Stimulated activated CD4-positive, alpha-beta T cell treated with anti-CD3 and anti-CD28 coated beads, Interleukin-15, amount 100 ng/mL, for 1 hour (primary cell): ENCODE measurements at places on chromosomes 2 and 18.

DNA sequence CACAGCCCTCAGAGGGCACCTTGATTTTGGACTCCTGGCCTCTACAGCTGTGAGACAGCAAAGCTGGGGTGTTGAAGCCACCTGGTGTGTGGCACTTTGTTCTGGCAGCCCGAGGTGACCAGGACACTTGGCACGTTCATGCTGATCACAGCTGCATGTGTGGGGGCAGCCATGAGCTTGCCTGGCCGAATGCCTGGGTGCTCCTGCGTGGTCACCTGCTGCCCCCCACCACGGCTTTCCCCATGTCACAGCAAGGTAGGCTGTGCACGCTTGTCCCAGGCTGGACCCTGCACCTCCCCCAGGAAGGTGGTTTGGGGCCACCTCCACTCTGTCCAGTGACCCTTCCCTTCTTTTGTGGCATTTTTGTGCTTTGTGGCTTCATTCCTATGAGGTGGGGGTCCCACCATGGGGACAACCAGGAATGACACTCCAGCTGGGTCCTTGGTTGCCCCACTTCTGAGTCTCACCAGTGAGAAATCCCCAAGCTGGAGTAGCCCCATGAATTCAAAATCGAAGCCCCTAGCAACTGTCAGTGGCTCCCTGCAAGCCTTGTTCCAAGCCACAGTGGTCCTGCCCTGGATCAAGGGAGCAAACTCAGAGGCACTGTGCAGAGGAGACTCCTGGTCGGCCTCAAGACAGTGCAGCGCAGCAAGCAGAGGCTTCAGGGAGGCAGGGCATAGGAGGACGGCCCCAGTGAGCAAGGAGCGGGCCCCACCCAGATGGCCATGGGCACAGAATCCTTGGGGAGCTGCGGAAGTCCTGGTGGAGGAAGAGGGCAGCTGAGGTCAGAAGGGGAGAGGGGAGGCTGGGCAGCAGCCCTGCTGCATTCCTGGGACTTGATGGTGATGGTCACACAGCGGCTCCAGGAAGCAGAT is 121.4 kb upstream of the HS6ST1 start:
- no peak for DNase-seq

DNA sequence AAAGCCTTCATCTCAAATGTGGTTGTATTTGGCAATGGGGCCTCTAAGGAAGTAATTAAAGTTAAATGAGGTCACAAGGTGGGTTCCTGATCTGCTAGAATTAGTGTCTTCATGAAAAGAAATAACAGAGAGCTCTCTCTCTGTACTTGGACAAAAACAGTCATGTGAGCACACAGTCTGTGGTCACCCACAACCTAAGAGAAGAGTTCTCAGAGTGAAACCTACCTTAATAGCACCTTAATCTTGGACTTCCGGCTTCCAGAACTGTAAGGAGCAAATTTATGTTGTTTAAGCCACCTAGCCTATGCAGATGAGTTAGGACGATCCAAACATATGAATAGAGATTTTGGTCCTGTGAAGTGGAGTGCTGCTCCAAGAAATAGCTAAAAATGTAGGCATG is 758.9 kb downstream of the LRRTM4 start:
- no peak for DNase-seq

DNA sequence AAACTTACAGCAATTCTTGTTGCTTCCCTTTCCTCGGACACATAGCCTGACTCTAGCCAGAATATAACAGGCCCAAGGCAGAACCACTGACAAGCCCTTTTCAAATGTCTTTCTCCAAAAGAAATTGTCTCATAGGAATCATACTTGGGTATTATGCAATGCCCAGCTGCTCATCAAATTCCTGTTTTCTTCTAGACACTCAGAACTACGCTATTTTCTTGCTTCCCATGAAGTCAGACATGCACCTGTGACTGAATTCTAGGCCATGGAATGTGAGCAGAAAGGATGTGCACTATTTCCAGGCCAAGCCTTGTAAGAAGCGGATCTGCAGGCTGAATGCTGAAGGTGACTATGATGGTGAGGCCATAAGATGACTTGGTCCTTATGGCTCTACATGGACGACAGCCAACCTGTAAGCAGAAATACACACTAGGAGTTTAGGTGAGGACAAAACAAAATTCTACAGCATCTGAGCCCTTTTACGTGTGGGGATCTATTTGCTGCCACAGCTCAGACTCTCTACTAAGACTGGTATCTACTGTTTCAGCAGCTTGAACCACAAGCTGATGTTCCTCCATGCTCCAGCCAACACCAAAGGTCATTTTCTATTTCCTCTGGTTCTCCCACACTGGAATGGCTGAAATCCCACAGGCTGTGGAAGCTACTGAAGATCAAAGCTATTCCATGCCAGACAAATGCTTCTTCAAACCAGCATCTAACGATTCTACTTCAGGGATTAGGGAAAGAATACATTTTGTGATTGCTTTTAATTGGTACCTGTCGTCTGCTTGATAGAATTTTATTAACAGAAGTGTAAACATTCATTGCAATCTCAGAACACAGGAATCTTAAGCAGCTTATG is 378.7 kb downstream of the RBM43 start:
- no peak for DNase-seq

- no peak for DNase-seq
These were observed 141.6 kb upstream of the GLI2 start for GRCh38 chr2:120593921-120594686.

- no peak for DNase-seq
These were observed 98.3 kb downstream of the MEIS1 start for GRCh38 chr2:66532972-66533868.

GRCh38 chr2:37201766-37202165 is 5.5 kb downstream of the CEBPZOS start:
- DNase-seq: no peak

DNA sequence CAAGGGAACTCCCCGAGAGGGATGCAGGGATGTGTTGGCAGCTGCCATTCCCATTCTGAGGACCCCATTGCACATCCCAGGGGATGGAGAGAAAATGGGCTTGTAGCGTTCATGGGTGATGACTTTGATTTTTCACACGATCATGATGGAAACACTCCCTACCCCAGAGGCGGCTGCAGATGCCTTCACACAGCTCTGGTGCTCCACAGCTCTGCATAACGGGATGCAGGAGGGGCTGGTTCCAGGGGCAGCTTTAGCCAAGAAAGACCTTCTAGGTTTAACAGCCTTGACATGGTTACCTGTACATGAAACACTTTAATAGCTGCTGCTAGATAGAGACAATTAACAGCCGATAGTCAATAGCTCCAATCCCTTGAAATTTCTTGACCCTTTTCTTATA is 88.7 kb downstream of the TPO start:
- no peak for DNase-seq

GRCh38 chr18:49045585-49045984 is 94.8 kb upstream of the SMAD7 start:
- DNase-seq: no peak

DNA sequence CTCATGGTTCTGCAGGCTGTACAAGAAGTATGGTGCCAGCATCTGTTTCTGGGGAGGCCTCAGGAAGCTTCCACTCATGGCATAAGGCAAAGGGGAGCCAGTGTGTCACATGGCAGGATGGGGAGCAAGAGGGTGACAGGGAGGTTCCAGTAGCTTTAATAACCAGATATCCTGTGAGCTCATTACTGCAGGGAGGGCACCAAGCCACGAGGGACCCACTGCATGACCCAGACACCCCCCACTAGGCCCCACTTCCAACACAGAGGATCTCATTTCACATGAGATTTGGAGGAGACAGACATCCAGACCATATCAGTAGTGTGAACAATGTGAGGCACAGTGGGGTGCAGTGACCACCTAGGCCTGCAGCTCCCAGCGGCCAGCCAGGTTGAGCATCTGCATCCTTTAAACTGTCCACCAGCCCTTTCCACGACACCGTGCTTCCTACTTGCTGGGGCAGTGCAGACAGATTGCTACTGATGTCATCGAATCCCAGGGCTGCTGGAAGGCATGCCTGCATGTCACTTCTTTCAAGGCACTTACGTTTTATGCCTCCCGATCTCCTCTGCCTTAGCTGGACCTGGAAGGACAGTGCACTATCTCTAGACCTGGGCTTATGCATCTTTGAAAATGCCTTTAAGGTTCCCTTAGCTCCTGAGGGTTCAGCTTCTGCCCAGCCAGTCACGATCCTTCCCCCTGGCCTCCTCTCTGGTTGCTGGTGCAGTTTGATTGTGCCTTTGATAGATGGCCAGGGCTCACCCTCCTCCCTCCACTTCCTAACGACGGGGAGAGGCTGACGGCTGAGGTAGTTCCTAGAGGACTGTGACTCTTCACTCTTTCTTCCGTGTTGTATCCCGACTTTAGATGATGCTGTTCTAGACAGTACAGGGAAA is 174.3 kb downstream of the FAM210A start:
- DNase-seq: no peak

DNA sequence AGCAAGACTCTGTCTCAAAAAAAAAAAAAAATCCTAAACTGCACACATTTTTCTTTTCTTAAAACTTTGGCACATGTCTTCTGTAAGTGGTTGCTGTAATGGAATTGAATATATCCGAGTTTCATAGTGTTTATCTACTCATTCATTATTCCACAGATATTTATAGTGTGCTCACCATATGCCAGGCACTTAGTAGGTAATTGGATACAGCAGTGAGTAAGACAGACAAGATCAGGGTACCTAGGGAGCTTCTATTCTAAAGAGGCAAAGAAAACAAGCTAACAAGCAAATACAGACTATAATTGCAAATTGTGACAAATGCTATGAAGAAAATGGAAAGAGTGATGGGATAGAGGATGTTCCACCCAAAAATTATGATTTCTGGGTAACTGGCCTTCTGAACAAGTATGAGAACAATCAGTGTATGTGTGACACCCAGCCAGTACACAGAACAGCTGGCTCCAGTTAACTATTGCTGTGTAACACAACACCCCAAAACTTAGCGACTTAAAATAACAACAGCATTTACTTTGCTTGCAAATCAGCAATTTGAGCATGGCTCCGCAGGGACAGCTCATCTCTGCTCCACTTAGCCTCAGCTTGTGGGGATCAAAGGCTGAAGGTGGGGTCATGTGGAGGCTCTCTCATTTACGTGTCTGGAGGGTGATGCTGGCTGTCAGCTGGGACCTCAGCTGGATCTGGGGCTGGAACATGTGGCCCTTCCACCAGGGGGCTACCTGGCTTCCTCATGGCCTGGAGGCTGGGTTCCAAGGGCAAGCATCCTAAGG is 224.9 kb downstream of the INSIG2 start:
- no peak for DNase-seq

DNA sequence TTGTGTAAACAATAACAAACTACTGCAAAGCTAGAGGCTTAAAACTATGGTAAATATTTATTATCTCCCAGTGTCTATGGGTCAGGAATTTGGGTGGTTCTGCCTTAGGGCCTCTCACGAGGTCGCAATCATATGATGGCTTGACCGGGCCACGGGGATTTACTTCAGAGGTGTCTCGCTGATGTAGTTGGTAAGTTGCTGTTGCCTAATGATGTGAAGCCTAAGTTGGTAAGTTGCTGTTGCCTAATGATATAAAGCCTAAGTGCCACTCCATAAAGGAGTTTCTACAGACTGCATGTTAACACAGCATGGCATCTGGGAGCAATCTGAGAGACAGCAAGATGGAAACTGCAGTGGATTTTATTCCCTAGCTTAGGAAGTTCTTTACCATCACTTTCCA is 35.8 kb downstream of the FMNL2 start:
- no peak for DNase-seq

DNA sequence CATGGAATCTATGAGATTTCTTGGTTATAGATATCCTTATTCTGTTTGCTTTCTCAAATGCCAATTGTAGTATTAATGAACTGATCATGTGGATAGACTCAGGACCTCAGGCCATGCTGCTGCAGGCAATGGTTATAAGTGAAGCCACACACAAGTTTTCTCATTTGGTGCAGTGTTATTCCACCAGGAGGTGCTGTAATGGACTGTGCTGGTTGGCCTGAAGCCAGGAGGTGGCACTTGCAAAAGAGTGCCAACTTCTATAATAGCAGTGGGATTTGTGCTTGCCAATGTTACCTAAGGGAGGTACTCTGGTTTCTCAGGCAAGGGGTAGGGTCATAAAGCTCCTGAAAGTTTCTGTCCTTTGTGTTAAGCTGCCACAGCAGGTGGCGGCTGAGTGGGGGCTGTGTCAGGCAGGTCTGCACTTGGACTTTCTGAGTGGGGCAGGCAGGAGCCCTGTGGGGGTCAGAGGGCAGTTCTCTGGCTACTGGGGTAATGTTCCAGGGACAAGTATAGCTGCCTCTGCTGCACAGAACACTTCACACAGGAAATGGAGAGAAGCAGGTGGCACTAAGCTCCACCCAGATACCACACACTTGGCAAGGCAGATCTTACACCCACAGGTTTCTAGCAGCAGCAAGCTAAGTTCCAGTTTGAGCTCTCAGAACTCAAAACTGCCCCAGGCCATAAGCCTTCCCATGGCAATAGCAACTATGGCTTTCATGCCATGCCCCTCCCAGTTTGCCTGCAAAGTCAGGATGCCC is 352.6 kb upstream of the CWC22 start:
- no peak for DNase-seq

DNA sequence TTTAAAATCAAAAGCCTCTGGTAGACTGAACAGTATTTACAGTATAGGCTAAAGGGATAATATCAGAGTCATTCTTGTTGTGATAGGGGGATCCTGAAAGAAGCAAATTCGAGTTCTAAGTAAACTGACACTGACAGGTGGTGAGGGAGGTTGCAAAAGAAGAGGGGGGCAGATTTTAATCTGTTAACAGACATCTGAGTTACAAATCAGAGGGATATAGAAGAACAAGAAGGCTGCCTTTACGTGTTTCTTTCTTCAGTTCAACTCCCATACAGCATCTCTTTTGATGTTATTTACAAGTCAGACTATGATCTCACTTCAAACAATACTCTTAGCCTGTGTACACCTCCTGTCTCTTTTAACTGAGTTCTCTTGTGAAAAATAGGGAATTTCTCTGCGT is 16.3 kb upstream of the ITGA4 start:
- no peak for DNase-seq

DNA sequence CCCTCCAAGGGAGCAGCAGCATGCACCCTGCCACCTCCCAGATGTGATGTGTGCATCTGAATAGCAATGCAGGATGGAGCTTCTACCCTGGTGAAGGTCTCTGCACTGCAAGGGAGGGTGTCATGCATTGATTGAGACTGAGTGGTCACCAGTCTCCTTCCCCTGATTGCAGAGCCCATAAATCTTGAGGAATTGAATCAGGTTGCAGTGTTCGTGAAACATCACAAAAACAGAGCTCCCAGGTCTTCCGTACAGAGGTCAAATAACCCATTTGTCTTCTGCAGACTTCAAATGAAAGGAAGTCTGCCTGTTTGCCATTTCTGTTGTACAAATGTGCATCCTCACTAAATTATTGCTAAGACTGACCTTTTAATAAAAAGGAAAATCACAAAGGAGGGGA is 136.8 kb downstream of the WDSUB1 start:
- DNase-seq: no peak
